ENCODE measurements at places on chromosomes 11 and 22.

DNA sequence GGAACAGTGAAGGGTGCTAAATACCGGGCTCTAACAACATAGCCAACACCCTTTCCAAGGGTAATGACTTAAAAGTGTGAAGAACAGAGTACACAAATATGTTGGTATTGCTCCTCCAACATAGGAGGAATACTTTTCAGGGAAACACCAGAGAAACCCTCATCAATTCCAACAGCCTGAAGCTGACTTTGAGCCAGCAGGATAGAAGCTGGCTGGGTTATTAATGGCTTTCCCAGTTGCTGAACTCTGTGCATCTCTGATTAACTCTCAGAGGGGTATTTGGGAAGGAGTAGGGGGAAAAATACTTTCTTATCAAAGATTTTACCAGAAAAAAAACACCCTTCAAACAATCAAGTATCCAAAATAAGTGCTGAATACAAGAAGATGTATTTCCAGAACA is 95.6 kb downstream of the AMBRA1 start:
- DNase-seq, result no peak

- DNase-seq, result no peak
Measured at GRCh38 chr11:126525702-126526101, 170.2 kb downstream of the ST3GAL4 start.

GRCh38 chr22:48234011-48234410 is 1471.6 kb downstream of the TBC1D22A start:
- DNase-seq, result no peak

- no peak for DNase-seq
Measured at GRCh38 chr11:65952052-65952521, 6.8 kb downstream of the TSGA10IP start.

DNA sequence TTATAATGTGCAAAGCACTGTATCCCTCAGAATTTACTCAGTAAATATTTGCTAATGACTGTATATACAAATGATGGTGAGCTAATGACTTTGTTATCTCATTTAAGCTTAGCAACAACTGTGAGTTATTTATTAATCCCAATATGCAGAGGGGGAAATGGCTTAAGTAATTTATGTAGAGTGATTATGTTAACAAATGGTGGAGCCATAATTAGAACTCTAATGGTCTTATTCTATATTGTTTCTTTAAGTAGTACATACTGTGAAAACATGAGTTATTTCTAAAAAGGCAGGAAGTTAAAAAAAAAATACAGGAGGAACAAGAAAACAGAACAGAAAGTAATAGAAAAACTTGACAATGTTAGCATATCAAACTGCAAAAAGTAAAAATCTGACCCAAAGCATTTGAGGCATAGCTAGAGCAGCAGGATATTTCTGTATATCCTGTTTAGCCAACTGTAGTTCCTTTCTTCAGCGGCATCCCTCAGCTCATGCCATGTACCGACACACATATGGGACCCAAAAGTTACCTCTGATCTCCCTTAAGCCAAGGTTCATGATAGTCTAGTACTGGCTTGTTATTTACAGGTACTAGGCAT is 94.2 kb downstream of the FCHSD2 start:
- no peak for DNase-seq

DNA sequence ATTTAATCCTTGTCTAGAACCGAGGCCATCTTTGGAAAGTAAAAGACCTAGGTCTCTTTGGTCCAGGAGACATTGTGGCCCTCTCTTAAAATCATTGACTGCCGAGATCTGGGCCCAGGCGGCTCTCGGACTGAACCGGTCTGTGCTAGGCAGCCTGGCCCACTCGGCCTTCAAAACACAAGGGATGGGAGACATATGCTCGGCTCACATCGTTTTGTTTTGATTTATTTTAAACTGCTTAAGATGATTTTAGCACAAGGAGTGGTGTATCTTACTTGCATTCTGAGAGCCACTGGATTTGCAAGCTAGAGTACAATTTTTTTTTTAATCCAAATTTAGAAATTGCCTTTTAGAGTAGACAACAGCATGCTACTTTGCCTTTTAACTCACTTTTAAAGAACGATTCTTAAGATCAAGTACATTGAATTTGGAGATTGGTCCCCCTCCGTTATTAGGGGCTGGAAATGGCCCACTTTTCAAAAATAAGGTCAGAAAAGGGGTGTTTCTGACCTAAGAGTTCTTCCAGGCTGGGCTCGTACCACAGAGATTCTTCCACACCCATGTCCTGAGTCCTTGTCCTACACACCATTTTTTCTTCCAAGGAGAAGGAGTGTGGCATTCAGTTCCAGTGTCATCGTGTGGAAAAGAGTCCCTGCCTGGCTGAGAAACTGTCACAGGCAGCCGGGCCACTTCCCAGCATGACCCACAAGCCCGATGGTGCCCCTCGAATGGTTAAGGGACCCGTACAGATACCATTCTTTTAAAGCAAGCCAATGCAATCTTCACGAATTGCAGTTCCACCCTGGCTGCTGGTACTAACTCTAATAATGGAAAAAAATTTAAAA is 80.5 kb upstream of the WNT7B start:
- no peak for DNase-seq

DNA sequence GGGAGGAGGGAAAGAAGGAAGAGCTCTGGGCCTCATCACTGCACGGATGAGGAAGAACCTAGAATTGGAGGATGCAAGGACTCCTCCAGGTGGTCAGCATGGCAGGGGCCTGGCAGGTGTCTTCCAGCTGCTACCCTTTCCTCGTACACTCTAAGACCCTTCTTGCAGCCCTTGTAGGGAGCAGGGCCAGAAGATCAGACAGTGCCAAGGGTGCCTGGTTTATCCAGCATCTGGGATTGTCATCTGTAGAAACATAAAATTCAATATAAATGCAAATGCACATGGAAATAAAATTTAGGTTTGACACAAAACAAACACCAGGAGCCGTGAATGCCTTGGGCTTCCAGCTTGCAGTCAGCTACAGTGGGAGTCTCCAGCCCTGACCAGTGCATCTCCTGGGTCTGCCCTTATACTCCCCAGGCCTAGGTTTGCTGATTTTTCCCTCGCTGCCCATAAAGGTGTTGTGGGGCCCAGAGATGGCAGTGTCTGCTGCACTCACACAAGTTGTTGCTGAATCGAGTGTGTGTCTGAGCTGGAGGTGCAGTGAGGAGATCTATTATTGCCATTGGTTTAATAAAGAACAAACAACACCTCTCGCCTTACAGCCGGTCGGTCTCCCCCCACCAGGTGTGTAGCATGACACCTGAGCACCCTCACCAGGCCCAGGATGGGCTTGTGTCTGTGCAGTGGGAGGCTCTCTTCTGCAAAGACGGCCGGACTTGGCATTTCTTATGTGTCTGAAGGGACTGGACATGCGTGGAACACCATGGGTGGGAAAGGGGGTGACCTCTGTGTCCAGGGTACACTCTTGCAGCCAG is 87.1 kb downstream of the BCR start:
- DNase-seq, result no peak

DNA sequence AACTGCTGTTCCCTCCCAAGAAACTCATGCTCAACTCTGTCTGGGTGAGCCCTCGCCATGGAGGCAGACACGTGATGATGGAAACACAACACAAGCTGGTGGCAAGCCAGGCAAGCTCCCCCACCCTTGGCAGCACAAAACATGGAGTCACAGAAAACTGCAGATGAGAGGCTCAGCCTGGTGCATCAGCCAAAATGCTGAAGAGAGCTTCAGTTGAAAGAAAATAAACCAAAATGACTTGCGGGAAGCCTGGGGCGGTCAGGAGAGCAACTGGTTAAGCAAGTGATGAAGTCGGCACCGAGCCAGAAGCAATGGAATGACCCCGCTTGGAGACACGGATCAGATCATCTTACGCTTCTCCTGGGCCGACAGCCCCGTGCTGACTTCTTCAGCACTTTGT is 68.3 kb downstream of the C11orf58 start:
- DNase-seq, result no peak

DNA sequence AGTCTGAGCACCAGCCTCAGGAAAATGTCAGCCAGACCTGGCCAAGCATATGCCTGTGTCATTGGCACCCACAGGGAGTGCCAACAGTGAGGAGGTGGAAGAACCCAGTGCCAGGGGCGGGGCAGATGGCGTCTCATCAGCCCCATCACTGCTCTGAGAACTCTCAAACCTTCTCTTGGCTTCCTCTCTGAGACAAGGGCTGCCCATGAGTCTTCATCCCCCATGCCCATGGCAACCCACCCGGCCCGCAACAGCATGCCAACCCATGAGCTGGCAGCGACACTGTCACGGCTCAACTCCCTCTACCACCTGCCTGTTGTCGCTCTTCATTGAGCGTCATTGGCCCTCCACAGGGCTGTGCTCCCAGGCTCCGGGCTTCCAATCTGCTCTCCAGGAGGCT is 340.5 kb downstream of the BUD13 start:
- DNase-seq, result no peak

DNA sequence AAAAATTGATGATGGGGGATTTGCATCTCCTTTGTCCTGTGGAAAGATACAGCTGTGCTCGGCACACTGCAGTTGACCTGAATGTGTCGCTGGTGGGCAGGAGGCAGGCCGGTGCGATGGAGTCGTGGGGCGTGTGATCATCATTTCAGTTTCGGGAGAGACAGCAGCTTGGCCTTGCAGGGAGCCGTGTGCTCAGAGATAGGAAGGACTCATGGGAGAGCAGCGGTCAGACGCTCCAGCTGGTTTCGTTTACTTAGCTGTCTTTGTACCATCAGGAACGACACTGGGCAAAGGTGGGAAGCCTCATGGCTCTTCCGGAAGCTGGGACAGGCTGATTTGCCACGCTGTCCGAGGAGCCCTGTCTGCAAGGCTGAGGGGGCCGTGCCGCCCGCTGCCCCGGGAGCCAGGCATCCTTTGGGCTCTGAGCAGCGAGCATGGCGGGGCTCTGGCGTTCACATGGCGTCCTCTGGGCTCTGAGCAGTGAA is 32.7 kb downstream of the GRAMD4 start:
- DNase-seq, result no peak

DNA sequence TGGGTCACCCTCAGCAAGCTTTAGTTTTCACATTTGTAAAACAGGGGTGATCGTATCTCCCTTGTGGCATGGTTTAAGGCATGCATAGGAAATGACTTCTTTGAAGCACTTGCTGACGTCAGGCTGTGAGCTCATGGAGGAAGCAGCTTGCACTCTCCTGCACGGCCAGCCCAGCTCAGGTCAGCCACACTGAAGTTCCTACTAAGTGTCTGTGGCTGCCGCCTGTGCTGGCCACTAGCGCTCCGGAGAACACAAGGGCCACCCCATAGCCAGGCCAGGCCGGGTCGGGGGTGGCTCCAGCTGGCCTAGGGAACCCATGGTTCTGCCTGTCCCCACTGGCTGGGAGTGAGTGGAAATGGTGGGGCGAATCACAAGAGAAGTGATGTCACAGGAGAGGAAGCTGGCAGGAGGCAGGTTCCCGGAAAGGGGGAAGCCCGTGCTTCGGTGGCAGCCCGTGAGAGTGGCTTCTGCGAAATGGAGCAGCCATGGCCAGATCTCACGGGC is 28.2 kb downstream of the KCTD17 start:
- peak; percentile 82 for DNase-seq

- no peak for DNase-seq
Measured at GRCh38 chr11:29243616-29244015, 773.2 kb downstream of the KCNA4 start.

GRCh38 chr22:44475706-44476105 is 22.3 kb downstream of the RTL6 start:
- DNase-seq, result no peak

GRCh38 chr22:32603651-32604540 is 129.3 kb downstream of the FBXO7 start:
- no peak for DNase-seq

DNA sequence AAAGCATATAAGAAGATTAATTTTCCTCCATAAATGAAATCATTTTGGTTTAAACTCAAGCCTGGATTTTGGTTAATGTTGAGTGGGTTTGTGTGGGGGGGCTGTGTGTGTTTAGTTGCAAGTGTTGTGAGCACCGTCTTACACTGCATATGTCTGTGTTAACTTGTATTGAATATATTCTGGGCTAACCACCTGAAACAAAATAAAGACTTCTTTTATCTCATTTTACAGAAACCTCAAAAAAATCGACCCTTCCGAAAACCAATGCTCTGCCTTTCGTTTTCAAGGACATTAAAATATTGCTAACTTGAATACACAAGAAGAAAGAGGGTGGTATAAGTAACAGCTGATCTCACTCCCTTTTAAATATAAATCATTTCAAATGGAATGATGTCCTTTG is 192.2 kb upstream of the BLID start:
- DNase-seq, result no peak

- DNase-seq, result no peak
Measured at GRCh38 chr22:32637951-32638350, 163.3 kb downstream of the FBXO7 start.

- peak; percentile 94 for DNase-seq
Measured at GRCh38 chr11:71453037-71453917, at the start of gene NADSYN1. Gene NADSYN1 (plus strand): TSS chr11:71453203. CDS start chr11:71453297, 94 bp downstream.

- no peak for DNase-seq
Measured at GRCh38 chr11:103968685-103969084, 67.8 kb upstream of the DDI1 start.

GRCh38 chr22:33020721-33021120 is 37.5 kb downstream of the SYN3 start:
- no peak for DNase-seq

GRCh38 chr11:93143800-93144199 is 54.0 kb downstream of the SLC36A4 start:
- no peak for DNase-seq

DNA sequence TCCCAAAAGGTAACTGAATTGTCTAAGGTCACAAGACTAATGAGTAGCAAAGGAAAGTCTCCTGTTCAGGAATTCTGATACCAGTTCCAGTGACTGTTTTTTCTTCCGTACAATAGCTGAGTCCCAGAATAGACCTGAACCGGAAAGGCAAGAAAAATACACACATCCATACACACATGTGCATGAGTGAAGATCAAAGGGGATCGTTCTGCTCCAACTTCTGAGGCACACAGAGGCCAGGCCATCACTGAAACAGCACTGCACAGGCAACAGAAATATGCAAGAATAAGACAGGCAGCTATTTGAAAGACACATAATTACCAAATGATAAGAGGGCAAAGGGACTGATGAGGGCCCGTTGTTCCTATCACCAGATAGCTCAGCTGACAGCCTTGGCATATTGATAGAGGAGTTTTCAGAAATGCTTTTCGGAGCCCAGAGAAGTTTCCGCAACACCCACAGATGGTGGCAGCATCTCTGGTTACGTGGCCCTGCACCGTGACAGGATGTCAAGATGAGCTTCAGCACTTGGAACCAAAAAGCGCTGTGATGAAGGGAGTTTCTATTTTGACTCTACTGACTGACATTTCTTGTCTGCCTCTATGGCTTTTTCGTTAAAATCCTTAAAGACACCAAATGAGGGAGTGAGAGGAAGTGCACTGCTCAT is 280.6 kb downstream of the LARGE1 start:
- no peak for DNase-seq
